ENCODE measurements at places on chromosomes 6 and 20.

GRCh38 chr6:156359912-156360311, 417.3 kb upstream of the ARID1B start:
- no peak for DNase-seq

DNA sequence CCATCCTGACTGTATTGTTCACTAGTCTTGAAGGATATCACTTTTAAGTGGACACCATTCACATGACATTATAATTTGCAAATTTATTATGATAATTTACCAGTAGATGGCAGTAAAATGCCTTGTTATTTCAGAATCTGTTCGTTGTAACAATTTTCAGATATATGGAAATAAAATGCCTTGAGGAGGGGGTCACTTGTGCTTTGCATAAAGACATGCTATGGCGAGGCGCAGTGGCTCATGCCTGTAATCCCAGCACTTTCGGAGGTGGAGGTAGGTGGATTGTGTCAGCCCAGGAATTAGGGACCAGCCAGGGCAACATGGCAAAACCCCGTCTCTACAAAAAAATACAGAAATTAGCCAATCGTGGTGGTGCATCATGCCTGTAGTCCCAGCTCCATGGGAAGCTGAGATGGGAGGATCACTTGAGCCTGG, 9.0 kb upstream of the NCOA6 start:
- DNase-seq, result no peak

DNA sequence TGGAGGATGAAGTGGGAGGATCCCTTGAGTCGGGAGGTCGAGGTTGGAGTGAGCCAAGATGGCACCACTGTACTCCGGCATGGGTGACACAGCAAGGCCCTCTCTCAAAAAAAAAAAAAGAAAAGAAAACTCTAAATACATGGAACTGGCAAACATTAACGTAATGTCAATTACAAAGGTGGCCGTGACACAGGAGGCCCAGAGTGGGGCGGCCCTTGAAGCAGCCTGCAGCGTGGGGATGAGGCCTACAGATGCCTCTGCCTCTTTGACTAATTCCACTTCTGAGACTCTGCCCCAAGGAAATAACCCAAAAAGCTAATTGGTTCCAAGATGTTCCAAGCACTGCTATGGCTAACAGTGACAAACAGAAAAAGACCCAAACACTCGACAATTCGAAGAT, 21.2 kb downstream of the ZBTB46 start:
- no peak for DNase-seq

GRCh38 chr20:6700563-6701329, 66.7 kb upstream of the BMP2 start:
- no peak for DNase-seq

GRCh38 chr6:46098678-46099077, 31.1 kb upstream of the ENPP4 start:
- peak; percentile 8 for DNase-seq

- DNase-seq, result no peak
Measured at GRCh38 chr20:40572251-40572650, 116.8 kb downstream of the MAFB start.

- DNase-seq, result no peak
Measured at GRCh38 chr6:143657809-143658208, 20.0 kb upstream of the PHACTR2 start.

GRCh38 chr20:2972126-2972525, 71.3 kb upstream of the GNRH2 start:
- no peak for DNase-seq

DNA sequence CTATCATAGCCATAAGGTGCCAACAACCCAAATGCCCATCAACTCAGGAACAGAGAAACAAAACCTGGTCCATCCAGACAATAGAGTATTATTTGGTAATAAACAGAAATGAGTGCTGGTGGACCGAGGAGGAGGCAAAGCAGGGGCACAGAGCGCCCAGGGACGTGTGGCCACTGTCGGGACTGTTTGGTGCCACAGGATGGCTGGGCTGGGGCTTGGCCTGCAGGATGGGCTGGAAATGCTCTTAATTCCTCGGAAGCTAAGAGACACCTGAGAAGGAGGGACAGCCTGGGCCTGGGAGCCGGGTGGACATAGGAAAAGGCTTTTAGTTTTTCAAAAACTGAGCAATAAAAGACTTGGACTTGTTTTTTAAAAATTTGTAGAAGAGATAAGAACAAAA, 216.4 kb downstream of the DLL1 start:
- DNase-seq, result no peak

GRCh38 chr6:3630258-3630835, 121.2 kb downstream of the PXDC1 start:
- no peak for DNase-seq

GRCh38 chr6:53805725-53806124, 10.9 kb downstream of the LRRC1 start:
- no peak for DNase-seq

- DNase-seq, result no peak
Measured at GRCh38 chr20:23155141-23155590, 69.0 kb upstream of the CD93 start.

GRCh38 chr6:123546537-123546936, 90.2 kb downstream of the TRDN start:
- no peak for DNase-seq

- DNase-seq, result no peak
Measured at GRCh38 chr6:41966214-41966920, 24.8 kb upstream of the CCND3 start.

GRCh38 chr20:38108986-38109541, 56.0 kb downstream of the TGM2 start:
- DNase-seq, result no peak

GRCh38 chr6:32668226-32668747, 1.8 kb upstream of the HLA-DQB1 start:
- no peak for DNase-seq

- no peak for DNase-seq
Measured at GRCh38 chr6:159899994-159900745, 9.4 kb downstream of the MAS1 start.

DNA sequence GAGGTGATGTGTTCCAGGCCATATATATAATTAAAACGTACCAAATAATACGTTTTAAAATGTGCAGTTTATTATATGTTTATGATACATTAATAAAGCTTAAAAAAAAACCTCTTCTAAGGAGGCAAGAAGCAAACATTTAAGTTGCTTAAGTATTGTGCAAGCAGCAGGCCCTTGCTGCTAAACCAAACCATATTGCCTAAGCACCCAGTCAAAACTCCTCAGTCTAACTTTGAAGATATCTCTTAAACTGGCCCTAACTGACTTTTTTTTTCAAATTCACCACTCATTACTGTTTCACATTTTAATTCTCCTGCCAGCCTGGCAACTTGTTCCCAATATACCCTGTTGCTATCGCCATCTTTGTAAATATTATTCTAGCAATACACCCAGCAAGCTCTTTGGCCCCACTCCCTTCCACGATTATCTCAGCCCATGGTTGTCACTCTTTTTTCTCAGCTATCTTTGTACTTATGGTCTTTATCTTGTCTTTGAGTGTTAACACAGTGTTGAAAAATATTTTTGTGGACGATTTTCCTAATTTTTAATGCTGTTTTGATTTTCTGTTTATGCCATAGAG, 60.9 kb downstream of the C6orf58 start:
- DNase-seq, result no peak

GRCh38 chr20:22688485-22688884, 104.1 kb upstream of the FOXA2 start:
- DNase-seq, result no peak

GRCh38 chr6:143160439-143161220, 99.9 kb downstream of the AIG1 start:
- no peak for DNase-seq

DNA sequence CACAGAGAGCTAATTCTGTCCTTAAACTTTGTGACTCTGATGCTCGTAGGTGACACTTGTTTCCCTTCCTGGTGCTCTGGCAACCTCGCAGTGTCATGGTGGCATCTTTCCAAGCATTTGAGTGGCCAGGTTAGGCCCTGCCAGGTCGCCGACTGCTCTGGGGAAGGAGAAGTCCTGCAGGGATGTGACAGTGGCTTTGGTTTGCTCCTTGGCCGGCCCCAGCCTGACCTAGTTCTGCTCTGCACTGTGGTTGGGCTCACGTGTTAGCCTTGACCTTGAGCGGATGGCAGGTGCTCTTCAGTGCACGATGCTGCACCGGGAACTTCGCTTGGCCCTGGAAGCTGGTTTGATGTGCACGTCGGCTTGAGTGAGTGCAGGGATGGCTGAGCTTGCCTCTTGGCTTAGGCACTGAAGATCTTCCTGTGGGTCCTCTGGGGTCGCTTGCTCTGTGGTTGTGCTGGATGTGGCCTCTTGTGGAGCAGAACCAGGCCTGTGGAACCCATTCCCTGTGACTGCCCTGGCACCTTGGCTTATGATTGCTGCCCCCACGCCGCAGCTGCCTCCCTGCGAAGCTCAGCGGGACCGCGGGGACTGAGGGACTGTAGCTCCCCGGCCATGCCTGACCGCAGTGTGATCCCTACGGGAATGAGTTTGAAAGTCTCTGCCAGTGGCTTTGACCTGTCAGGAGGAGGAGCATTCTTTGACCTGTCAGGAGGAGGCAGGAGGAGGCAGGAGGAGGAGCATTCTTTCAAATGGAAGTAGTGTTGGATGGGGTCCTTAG, 8.7 kb downstream of the OSBPL2 start:
- no peak for DNase-seq

DNA sequence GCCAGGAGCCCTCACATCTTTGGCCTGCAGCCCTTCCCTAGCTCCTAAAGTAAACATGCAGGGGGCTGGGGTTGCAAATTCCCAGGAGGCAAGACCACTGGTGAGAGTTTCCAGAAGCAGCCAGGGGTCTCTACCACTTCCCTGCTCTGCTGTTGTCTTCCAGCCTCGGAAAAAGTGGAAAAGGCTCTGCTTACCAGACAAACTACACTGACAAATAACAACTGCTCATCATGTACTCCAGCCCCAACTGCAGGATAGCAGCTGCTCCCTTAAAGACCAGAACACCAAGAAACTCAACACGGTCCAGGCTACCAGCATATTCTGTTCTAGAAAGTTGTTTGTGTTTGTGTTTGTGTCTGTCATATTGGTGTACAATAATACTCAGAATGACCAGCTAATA, 187.5 kb upstream of the MARCKS start:
- DNase-seq, result no peak

All from HuH-7.5 (cell line).